ENCODE measurements at places on chromosomes 3 and 15. TPM values are rescaled to one million over a fixed set of nuclear protein-coding genes. Genes with fewer than 3 reads are reported as not detected.

DNA sequence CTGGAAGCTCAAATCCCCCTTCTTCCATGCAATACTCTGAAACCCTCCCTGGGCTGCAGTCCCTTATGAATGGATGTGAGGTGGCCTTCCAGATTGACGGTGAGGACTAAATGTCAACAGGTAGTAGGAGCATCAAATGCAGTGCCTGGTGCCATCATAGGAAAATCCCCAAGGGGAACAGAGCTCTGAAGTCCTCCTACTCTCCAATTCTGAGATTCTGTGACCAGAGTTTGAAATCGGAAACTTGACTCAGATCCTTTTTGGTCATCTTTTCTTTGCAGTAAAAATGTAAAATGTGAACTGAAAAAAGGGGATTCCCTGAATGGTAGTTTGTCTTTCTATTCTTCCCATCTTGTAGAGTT, 68.8 kb upstream of the TJP1 start:
- H3K4me3 ChIP-seq: no peak overlapping the region
- H3K4me1 ChIP-seq: peaks cover 12% of the 10 kb centered on the region
- no peaks in the 10 kb centered on the region for H3K36me3 ChIP-seq
- no peak overlapping the region for H3K27ac ChIP-seq

DNA sequence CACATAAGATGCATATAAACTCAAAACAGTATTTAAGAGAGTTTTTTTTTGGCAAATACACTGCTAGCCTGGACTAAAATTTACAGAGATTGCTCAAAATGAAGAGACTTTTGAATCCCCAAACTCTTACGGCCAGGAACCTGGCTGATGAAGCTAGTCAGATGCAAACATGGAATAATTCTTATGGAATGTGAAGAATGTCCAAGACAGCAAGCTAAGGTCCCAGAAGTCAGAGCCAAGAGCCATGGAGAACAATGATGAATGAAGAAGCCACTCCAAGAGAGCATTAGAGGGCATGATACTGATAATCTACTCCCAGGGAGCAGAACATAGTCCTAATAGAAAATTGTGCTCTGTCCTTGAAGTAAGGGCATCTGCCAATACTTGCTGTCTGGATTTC, 705.5 kb downstream of the DIPK2A start:
- no peaks in the 10 kb centered on the region for H3K27me3 ChIP-seq
- no peak overlapping the region for H3K27ac ChIP-seq
- no peaks in the 10 kb centered on the region for H3K4me1 ChIP-seq
- H3K36me3 ChIP-seq: no peaks in the 10 kb centered on the region

The NUTM1 gene
- 17.8 TPM for total RNA-seq

The CCR2 gene
- total RNA-seq: 1.2 TPM

The CKMT1A gene
- total RNA-seq: 0.68 TPM

The RETNLB gene
- total RNA-seq: not detected
